ENCODE measurements at places on chromosomes 5 and 9.

GRCh38 chr9:20838218-20838617 lies 154.2 kb downstream of the FOCAD start:
- no peak for ATAC-seq

DNA sequence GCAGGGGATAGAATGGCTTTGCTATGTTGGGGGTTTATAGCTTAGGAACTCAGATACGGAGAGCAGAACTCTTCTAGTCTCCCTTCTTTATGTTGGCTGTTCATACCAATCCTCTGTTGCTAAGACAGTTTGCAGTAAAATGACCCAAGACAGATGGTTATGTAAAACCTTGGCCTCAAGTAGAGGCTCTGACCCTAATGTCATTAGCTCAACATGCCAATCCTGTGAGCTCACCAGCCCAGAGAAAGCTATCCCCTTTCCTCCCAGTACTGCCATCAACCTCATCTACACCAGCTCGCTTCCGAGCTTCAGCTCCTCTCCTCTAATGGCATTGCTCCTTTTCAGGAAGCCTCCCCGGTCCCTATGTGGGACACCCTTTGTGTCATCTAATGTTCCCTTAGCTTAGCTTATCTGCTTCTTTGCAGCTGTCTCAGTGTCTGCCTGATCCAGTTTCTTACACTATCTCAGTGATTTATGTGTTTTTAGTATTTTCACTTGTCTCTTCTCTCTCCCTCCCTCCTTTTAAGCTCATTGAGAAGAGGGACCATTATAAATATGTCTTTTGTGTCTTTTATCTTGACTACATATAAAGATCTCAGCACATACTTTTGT lies 281.3 kb upstream of the CLINT1 start:
- no peak for ATAC-seq

GRCh38 chr5:50292735-50293394 lies 148.2 kb downstream of the EMB start:
- ATAC-seq = no peak

DNA sequence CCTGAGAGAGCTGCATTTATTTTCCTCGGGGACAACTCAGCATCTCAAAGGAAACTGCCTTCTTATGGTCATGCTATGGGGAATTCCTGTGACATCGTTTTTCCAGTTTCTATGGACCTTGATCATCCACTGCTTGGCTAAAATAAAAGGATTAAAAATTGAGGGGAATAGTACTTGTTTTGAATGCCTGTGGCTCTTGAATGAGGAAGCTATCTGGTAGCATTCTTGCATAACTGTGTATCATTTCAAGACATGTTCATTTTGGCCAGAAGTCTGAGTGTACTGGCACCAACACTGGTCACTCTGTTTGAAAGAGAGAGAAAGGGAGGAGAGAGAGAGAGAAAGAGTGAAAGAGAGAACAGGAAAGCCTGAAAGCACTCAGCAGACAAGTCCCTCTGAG lies 116.7 kb downstream of the DOCK2 start:
- no peak for ATAC-seq

- ATAC-seq = no peak
Observed at GRCh38 chr5:168590666-168591065, 11.5 kb upstream of the PANK3 start.
